Activated naive CD4-positive, alpha-beta T cell (primary cell): ENCODE measurements at places on chromosomes 12 and 14.

DNA sequence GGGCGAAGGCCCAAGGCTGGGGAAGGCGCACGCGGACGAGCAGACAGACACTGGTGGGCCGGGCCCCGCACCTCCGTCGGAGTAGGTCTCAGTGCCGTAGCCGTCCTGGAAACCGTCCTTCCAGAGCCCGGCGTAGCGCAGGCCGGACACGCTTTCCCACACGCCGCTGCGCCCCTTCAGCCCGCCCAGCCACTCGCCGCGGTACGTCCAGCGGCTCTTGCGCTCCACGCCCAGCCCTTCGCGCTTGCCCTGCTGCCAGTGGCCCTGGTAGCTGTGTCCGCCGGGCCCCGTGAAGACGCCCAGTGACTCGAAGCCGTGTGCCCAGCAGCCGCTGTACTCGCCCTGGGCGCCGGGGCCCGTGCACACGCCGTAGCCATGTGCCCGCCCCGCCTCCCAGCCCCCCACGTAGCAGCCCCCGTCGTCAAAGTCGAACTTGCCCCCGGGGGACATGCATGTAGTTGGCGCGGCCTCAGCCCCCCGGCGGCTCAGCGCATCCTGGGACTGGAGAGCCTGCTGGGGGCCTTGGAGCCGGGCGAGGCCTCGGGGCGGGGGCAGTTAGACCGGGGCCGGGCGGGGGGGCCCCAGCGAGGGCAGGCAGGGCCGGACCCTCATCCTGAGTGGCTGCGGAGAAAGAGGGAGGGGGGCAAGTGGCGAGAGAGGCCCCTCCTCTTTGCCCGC is 1.4 kb downstream of the JPH4 start:
- DNase-seq, result no peak

DNA sequence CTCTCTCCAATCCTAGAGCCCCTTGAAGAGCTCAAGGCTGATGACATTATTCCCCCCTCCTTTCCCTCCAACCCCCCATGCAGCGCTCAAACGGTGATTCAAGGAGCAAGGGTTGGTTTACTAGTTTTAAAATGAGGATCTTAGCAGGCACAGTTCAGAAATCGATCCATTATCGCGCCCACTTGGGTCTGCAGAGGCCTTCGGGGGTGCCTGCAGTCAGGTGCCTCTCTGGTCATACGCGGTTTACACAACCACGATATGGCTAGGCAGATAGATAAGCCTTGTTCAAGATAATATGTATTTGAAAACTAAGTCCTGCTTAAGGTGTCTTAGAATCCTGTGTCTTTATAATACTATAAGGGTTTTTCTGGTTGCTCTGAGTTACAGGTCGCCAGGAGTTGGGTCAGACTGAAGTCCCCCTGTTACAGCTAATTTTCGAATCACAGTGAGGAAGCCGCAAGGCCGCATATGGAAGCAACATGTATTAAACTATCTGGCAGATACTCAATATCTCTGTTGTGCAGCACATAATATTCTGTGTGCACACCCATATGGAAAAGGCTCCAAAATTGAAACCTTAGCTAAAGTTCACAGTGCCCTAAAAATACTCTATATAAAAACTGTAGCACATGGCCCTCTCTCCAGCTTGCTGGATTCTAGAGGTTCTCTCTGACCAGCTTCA is 10.0 kb downstream of the BHLHE41 start:
- no peak for DNase-seq

DNA sequence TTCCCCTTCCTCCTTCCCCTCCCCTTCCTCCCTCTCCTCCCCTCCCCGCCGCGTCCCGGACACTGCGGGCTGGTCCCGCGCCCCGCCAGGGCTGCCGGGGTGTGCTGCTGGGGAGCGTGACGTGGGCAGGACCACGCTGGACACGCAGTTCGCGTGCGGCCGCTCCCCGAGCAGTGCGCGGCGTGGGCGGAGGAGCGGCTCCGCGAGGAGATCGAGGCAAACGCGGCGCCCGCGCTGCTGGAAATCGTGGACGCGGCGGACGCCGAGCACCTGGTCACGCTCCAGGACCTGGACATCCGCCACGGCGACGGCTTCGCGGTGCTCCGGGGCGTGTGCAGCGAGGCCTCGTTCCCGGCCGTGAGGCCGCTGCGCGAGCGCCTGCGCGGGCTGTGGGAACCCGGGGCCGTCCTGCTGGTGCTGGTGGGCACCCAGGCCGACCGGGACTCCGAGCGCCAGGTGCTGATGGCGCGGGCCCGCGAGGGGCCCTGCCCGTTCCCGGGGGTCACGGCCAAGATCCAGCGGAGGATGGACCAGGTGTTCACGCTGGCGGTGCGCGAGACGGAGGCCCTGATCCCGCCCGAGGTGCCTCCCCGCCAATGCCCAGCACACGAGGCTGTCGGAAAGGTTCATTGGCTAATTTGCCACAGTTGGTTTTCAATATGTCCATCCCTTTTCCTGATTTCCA is 84.3 kb downstream of the TNFAIP2 start:
- DNase-seq, result no peak

DNA sequence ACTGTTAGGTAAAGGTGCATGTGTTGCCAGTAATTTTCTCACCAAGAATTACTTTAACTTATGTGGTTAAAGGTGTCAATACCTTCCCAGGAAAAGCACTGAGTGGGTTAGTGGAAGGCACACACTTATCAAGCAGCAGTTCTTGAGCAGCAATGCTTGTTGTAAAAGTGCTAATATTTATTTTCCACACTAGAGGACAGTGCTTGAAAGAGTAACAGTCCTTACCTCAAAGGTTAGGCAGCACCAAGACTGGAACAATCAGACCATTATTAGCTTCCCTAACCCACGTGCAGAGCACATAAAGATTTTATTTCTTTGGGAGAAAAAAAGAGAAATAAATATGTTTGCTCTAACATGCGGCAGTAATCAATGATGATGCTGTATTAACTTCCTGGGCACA is 48.8 kb upstream of the KRR1 start:
- no peak for DNase-seq

DNA sequence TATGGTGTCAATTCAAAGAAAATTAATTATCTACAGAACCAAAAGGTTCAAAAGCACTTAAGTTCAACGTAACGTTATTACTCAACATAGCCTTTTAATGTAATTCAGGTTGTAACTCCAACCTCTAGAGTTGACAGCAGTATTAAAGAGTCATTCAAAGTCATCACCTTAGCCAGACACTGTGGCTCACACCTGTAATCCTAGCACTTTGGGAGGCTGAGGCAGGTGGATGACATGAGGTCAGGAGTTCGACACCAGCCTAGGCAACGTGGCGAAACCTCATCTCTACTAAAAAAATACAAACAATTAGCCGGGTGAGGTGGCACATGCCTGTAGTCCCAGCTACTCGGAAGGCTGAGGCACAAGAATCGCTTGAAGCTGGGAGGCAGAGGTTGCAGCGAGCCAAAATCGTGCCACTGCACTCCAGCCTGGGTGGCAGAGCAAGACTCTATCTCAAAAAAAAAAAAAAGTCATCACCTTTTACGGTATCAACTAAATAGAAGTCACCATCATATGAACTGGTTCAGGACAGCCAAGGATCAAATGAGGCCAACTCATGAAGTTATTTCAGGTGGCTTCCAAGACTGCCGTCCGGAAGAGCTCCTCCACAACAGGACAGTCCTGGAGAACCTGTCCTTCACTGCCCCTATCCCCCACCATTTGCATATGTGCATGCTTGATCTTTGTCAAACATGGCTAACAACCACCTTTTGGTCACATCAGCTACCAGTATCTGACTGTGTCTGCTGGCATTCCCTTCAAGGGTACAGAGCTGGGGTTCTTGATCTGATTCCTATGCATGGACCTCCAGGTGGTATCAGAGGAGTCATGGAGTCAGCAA is 4.2 kb downstream of the PPTC7 start:
- DNase-seq, result no peak

GRCh38 chr12:43585676-43586075 is 33.7 kb upstream of the ADAMTS20 start:
- DNase-seq, result no peak

DNA sequence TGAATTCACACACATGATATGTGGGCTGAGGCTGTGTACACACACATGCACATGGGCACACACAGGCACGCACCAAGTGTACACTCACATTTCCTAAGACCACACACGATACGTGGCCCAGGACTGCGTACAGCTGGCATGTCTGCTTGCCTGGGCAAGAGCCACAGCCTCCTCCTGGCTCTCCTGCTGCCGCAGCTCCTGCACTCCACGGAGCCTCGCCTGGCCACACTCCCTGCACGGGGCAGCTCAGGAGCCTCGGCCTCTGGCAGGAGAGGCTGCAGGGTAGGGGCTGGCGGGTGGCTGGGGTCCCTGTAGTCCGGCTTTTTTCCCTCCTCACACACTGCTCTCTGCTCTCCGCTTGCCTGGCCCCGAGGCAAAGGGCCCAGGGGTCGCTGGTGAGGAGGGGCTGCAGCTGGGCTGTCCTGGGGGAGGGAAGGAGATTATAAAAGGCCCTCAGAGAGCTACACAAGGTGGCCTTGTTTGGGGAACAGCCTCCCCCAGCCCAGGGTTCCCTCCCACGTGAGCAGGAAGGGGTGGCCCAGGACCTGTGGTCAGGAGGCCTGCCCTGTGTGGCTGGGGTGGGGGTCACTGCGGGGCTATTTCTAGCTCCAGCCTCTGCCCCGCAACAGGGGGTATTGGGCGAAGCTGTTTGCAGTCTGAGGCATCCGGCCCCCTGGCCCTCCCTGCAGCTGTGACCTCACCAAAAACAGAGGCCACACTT is 89.0 kb upstream of the SFSWAP start:
- no peak for DNase-seq

GRCh38 chr12:88642675-88643431 is 62.6 kb upstream of the KITLG start:
- DNase-seq, result no peak

DNA sequence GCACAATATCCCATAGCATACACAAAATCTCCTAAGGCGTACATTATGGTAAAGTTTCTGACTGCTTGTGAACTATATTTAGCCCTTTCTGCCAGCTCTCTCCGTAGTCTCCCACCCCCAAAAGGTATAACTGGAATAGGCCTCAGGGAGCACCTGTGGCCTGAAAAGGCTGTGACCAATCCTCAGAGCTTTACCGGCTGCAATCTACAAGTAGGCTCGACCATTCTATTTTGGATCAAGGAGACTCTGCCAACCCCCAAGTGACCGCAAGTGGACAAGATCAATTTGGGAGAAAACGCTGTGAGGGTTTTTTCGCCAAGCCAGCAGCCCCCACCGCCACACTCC is 1.2 kb downstream of the PPTC7 start:
- DNase-seq, result no peak

DNA sequence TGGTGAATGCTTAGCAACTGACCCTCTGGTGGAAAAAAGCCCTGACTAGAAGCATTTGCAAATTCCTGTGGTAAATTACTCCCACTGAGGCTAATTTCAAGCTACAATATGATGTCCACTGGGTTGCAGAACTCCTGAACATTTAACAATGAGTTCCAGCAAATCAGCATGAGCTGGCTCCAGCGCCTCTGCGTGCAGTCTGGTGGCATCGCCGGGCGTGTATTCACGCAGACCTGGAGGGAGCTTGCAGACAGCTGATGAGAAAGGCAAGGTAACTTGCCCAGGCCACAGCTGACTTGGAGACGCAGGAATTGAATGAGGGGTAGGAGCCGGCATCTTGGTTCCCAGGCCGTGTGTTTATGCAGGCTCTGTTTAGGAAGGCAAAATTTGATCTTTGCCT is 45.1 kb upstream of the KCNA1 start:
- no peak for DNase-seq

- DNase-seq, result no peak
These were observed 41.9 kb upstream of the BEGAIN start for GRCh38 chr14:100629098-100629497.

DNA sequence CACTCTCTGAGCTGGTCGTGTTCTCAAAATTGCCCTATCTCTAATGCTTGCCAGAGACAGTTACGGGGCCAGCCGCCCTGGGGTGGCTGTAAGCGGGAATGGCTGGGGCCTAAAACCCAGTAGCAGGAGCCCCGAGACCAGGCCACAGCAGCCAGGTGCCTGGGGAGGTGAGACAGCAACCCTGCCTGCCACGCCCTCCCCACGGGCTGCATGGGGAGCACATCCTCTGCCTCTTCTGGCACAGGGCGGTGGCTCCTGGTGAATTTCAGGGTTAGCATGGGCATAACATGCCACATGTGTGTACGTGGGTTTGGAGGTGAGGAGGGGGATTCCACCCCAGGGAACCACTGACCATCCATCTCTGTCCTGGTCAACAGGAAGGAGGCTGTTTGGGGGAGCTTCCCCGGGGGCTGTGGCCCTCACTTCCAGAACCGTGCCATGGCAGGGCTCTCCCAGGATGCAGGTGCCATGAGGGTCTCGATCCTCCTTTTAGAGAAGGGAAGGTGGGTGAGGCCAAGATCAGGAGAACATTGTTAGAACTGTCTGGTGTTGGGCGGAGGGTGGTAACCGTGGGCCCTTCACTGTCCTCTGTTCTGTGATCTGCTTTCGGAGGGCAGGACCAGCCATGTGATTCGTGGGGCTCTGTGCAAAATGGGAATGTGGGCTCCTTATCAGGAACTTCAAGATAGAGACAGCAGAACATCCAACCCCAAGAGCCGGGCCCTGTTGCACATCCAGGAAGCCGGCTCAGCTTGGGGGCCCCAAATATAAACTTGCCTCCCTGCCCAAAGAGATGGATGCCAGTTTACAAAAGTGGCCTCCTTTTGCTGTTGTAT is 312.2 kb upstream of the DIO3 start:
- DNase-seq, result no peak

- DNase-seq, result no peak
These were observed 368.8 kb downstream of the ETNK1 start for GRCh38 chr12:22993609-22994315.

DNA sequence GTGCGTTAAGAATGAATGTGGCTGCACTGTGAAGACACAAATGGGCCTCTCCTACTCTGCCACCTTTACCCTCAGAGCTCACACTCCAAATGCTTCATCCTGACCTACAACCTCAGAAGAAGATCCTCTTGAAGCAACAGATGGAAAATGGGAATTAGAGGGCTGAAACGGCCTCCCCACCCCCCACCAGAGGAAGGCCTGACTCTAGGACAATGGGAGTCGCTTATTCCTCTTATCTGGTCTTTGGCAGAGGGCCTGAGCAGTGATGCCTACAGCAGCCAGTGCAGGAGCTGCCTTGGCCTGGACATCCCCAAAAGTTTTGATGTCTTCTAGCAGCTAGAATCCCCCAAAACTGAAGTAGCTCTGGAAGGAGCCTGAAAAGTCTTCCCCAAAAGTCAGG is 29.2 kb downstream of the BTBD7 start:
- no peak for DNase-seq

- no peak for DNase-seq
These were observed 154.2 kb downstream of the CRADD start for GRCh38 chr12:93831374-93831773.

- no peak for DNase-seq
These were observed 1154.5 kb downstream of the AACS start for GRCh38 chr12:126219654-126220279.

GRCh38 chr12:541676-542324 is 82.1 kb downstream of the B4GALNT3 start:
- no peak for DNase-seq

GRCh38 chr12:120252071-120252906 is 13.2 kb downstream of the PXN start:
- no peak for DNase-seq

DNA sequence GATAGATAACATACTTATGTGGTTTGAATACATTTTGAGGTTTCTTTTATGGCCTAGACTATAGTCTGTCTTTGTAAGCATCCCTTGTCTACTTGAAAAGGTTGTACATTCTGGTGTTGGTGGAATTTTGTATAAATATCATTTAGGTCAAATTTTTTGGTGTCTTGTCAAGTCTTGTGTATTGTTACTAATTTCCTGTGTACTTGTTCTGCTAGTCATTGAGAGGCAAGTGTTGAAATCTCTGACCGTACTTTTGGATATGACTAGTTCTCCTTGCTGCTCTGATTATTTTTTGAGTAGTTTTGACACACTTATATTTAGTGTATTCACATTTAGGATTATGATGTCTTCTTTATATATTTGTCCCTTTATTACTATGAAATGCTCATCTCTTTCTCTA is 219.6 kb downstream of the CCDC91 start:
- DNase-seq, result no peak
